Activated naive CD4-positive, alpha-beta T cell treated with anti-CD3 and anti-CD28 coated beads for 36 hours (primary cell): ENCODE measurements at places on chromosomes 2 and 18. TPM values are rescaled to one million over a fixed set of nuclear protein-coding genes. Genes with fewer than 3 reads are reported as not detected.

GRCh38 chr2:231200805-231201474 lies 2.5 kb downstream of the ARMC9 start:
- no peak for DNase-seq

Gene NT5C1B
- not detected for total RNA-seq

- no peak for DNase-seq
Observed at GRCh38 chr2:224579411-224579810, 5.8 kb downstream of the CUL3 start.

DNA sequence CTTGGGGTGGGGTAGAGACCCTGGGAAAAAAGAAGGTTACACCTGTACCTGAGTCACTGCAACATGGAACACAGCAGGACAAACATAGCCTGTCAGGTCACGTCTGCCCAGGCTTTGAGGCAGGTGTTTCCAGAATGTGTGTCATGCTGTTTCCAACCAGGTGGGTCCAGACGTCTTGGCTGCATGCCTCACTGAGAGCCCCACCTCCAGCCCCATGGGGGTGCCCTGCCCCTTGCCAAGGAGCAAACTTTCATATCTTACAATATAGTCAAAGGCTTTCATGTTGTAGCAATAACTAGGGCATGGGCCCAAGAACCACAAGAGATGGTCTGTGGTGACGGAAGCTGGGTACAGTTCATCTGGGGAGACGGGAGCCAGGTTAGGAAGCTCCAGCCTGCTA lies 499.7 kb downstream of the BCL11A start:
- no peak for DNase-seq

DNA sequence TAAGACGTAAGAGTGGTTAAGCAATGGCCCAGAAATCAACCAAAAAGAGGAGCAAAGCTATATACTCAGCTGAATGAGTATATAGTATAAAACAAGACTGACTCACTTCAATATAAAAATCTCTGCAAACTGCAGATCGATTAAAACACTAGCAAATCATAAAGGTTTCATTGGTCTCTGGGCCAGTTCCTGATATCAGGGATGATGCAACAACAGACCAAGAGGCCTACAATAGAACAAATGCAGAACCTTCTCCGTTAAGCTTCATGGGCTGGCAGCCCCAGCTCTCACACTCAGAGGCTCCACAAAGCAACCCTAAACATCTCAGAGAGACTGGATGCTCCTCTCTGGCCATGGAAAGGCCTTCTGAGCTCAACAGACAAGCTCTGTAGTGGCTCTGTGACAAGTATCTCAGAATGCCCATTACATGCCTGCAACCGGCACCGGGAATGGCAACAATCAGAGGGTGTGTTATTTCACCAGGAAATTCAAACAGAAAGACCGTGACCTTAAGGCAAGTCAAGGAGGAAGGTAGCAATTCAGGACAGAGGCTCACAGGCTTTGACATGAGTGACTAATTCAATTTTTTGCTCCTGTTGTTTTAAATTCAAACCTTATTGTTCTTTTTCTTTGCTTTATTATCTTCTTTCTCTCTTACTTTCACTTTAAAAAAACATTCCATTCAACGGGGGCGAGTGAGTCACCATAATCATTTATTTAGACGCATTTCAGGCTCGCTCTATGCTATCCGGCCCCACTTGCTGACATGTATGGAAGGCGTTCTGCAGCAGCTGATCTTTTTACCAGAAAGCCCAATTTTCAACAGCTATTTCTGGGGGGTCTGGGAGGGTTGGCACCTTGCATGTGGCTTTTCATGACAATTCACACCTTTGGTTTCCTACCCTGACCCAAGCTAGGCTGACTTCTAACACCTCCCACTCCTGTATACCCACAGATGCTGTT lies 15.1 kb downstream of the CYRIA start:
- DNase-seq: no peak

Gene SLC35F5
- total RNA-seq: 13.7 TPM

GRCh38 chr2:54872780-54873179 lies 149.3 kb downstream of the EML6 start:
- no peak for DNase-seq

DNA sequence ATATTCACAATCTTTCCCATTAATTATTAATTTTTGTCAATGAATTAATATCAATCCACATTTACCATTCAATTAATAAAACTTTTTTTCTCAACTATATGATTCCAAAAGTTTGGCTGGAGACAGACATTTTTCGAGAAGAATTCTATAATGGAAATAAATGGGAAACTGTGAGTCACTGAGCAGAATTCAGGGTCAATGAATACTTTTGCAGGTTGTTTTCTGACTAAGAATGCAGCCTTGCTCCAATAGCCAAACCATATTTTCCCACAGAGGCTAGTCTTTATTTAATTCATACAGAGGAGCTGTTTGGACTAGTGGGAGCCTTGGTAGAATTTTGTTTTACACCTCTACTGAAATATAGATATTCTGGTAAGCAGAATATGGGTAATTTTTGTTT lies 82.3 kb downstream of the ARHGAP28 start:
- no peak for DNase-seq

Gene TCF23
- total RNA-seq: not detected

- DNase-seq: no peak
Observed at GRCh38 chr18:41996020-41996419, 41.0 kb downstream of the PIK3C3 start.

DNA sequence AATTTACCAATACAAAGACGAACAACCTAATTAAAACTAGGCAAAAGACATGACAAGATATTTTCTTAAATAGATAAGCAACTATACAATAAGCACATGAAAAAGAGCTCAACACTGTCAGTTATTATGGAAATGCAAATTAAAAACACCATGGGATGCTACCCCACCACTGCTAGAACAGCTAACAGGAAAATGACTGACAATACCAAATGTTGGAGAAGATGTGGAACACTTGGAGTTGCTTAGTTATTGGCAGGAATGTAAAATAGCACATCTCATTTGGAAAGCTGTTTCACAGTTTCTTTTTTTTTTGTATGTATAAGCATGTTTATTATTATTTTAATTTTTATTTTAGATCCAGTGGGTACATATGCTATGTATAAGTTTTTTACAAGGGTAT lies 84.4 kb downstream of the CYRIA start:
- no peak for DNase-seq

DNA sequence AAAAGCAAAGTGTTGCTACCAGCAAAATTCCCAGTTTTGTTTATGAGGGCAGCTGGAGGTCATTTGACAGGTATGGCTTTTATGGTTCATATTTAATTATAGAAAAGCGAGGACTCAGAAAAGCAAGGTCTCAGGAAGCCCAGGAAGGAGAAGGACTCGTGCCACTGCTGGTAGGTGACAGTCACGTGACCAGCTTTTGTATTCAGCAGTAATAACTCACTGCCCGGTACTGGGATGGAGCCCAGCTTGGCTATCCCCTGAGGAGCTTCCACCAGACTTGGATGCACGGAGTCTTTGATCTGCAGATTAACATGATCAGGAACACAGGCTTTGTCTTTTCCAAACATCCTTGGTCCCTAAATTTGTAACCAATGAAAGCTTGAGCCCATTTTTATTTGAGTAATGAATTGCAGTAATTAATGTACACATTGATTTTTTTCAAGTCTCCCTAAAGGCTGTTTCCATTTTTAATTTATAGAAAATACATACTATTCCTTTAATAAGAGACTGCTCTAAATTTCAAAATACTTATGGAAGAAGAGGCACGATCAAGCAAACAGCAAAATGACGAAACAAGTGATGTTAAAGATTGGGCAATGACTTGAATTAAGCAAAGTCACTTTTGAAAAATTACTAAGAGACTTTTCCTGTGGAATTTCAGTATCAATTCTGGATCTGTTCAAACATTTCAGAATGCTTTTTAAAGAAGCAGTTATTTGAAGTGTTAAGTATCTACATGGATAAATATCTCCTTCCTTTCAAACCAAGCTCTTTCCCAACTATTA lies 251.7 kb upstream of the HNRNPA3 start:
- no peak for DNase-seq

Gene ERBB4
- not detected for total RNA-seq

- DNase-seq: no peak
Observed at GRCh38 chr2:47508641-47509040, 105.7 kb downstream of the MSH2 start.

GRCh38 chr18:22250591-22250996 lies 81.2 kb downstream of the GATA6 start:
- DNase-seq: no peak

Gene TBR1
- not detected for total RNA-seq

Gene TRIB2
- 3.7 TPM for total RNA-seq

DNA sequence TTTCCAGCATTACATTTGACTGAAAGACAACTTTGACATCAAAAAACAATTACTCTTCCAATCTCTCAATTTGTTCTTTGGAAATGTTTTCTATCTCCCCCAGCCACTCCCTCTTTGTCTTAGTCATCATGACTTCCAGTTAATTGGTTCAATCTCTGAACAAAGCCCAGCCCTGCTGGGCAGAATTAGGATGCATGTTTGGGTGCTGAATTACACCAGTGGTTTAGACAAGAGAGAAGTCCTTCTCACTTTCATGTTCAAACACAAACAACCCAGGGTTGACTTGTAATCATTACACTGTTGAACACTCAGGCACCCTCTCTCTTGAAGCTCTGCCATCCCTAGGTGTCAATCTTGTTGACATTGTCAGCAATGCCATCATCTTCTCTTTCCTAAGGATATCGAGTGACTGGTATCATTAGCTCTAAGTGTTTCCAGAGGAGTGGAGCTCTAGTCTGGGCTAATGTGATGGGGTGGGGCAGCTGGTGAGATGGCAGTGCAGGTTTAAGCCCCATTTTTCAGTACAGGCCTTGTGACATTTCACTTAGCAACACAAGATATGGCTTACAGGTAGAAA lies 90.8 kb upstream of the MEIS1 start:
- no peak for DNase-seq

Gene DQX1
- total RNA-seq: 0.45 TPM

Gene ABCG8
- total RNA-seq: not detected
